ENCODE measurements at places on chromosomes 16 and 17.

DNA sequence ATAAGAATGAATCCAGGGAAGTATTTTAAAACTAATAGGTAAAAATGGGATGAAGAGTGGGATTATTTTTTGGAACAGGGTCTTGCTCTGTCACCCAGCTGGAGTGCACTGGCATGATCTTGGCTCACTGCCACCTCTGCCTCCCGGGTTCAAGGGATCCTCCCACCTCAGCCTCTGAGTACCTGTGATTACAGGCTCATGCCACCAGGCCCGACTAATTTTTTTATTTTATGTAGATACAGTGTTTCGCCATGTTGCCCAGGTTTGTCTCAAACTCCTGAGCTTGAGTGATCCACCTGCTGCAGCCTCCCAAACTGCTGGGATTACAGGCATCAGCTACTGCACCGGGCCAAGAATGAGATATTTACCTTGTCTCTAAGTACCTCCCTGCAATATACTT lies 22.1 kb downstream of the NSMCE1 start:
- DNase-seq, result no peak

DNA sequence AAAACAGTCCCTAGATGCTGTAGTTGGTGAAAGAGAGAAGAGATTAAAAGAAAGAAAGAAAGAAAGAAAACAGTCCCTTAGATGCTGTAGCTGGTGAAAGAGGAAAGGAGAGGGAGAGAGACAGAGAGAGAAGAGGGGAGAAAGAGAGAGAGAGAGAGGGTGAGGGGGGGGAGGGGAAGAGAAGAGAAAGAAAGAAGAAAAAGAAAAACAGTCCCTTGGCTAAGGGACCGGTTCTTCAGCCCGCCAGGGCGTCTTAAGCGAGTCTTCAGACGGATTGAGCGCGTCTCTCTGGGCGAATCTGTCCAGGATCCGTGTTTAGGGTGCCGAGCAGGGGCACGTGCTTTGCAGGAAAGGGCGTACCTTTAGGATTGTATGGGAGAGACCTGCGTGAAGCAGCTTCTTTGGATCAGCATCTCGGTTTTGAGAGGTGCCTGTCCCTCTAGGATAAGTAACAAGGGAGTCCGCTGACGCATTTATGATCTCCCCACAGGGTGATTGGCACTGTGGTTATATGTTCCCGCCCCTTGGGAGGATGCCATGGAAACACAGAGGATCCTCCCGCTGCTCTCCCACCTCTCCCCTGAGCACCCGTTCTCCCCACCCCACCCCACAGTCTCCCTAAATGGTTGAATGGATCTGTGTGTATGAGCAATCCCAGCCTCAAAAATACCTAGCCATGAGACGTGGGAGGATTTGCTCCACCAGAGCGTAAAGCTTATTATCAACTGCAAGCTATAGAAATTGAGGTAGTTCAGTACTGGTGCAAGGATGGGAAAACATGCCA lies 16.7 kb downstream of the GNGT2 start:
- DNase-seq, result peak; percentile 13

DNA sequence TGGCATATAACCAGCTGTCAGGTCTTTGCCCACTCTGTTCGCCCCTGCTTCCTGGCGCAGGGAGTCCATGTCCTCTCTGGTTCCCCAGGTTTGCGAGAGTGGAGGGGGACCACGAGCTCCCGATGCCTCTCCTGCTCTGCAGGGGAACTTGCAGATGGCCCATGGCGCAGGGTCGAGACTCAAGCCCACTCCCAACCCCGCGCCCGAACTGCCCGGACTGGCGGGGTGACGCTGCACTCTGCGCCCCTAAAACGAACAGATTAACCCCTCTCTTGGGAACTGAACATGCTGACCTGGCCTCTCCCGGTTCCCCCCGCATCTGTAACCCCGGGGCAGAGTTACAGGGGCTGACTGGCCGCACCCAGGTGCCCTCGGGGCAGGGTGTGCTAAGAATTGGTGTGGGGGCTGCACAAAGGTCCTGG lies 681 bp upstream of the PLA2G15 start:
- no peak for DNase-seq

DNA sequence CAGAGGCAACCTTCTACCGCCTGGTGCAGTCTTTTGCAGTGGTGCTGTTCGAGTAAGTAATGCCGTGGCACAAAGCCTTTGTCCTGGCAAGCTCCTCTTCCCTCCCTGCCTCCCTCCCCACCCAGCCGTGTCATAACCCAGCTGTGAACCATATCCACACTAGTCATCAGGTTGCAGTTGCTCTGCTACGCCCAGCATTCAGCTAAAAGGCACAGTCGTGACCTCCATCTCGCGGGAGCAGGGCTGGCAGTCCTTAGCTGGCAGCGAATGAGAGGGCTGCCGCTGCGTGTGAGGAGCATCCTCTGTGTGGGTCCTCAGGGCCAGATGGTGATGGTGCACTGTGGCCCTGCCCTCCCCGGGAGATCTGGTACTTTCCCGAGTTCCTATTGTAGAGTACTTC lies 39.3 kb downstream of the CIBAR2 start:
- no peak for DNase-seq

GRCh38 chr16:88633684-88634140 lies 4.7 kb upstream of the IL17C start:
- no peak for DNase-seq

DNA sequence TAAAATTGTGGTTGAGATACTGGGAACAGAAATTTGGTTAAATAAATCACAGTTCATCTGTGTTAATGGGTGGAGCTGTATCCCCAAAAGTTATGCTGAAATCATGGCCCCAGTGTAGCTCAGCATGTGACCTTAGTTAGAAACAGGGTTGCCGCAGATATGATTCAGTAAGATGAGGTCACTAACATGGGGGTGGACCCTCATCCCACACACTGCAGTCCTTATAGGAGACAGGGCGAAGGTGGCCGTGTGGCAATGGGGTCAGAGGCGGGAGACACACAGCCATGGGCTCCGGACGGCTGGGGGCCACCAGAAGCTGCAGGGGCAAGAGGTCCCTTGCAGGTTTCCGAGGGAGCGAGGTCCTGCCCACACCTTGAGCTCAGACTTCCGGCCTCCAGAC lies 10.7 kb downstream of the GALNS start:
- no peak for DNase-seq

DNA sequence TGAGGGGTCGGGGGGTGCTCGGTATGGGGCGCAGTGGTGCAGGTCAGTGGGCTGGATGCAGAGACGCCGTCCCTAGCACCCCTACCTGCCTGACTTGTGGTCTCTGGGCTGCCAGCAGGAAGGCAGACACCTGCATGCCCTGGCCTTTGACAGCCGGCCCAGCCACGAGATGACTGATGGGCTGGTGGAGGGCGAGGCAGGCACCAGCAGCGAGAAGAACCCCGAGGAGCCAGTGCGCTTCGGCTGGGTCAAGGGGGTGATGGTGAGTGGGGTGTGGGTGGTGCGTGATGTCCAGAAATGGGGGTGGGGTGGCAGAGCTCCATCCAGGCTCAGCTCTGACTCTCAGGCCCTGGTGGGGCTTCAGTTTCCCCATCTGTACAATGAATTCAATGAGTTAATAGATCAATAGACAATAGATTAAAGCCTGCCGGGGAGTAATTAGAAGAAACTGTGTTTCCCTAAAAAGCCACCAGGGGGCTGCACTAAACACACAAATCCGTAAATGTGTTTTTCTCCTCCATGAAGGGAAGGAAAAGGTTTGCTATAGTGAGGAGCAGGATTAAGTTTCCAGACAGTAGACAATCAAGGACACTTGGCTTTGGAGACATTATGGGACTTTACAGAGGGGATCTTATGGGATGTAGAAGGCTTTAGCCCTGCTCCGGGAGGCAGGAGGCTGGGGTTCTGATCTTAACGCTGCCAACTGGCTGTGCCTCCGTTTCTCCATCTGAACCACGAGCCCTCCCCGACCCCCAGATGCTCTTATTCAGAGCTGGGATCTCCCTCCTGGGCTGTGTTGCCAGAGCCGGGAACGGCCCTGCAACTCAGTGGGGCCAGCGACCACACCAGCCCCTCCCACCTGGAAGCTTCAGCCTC lies 2.2 kb downstream of the SLC12A3 start:
- peak; percentile 57 for DNase-seq
